SK-N-MC (cell line): ENCODE measurements at places on chromosomes 7 and 10.

GRCh38 chr7:155663937-155664336 is 19.5 kb downstream of the RBM33 start:
- no peak for DNase-seq

GRCh38 chr10:50850578-50851230 is 34.7 kb downstream of the A1CF start:
- no peak for DNase-seq

- DNase-seq: no peak
Measured at GRCh38 chr7:50262916-50263690, 41.4 kb upstream of the IKZF1 start.

- DNase-seq: no peak
Measured at GRCh38 chr7:129222064-129222463, 2.8 kb upstream of the AHCYL2 start.
